ENCODE measurements at places on chromosomes 6 and 20.

- no peak for DNase-seq
Measured at GRCh38 chr6:124260337-124260736, 456.7 kb downstream of the NKAIN2 start.

DNA sequence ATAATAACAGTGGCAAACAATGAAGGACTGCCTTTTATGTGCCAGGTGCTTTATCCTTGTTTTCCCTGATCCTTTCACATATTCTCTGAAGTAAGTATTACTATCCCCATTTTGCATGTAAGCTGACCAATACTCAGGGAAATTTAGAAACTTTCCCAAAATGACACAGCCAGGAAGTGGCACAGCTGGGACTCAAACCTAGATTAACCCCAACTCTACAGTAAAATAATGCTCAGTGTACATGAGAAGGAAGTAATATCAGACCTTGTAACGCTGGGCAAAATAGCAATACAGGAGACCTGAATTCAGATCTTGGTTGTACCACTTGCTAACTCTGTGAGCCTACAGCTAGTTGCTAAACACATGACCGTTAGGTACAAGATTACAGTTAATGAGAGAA lies 26.8 kb upstream of the NRSN1 start:
- DNase-seq = no peak

DNA sequence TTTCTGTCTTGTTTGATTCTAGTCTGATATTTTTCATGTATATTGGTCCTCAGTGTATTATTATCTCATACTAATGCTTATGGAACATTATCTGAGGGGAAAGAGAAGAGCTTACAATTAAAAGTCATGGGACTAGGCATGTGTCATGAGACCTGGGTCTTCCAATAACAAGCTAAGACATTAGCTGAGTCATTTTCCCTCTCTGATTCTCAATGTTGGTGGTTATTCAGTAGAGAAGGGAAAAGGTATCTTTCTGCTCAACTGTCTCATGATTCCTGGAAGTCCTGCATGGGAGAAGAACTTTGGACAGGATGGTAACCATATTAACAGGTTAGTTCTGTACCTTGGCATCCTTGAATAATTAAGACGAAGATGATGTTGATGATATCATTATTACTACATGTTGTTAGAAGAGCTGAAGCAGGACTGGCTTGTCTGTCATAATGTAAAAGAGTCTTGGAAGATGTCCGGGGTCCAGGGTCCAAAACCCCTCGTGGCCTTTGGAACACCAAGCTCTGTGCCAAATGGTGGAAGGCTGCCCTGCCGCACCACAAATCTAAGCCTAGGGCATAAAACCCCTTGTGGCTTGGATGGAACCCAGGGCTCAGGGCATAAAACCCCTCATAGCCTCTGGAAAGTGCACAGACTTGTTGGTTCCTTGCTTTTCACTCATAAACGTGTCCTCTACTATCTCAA lies 19.1 kb downstream of the TRIM38 start:
- no peak for DNase-seq

DNA sequence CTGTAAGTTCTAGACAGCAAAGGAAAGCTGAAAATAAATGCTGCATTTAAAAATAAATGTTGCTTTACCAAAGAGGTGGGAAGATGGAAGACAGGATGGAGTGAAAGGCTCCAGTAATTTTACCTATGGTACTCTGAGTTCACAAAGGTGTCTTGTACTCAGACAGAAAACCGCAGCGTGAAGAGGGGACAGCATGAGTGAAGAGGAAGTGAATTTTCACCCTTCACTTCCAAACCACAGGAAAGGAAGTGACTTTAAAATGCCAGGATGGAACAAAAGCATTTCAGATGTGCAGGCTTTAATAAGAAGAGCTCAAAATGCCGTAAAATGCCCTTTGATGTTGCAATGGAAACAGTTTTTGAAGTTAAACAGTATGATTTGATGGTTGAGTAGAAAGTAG lies 91.2 kb upstream of the TINAG start:
- DNase-seq = no peak

GRCh38 chr6:105321207-105321606 lies 81.7 kb downstream of the PREP start:
- DNase-seq = no peak

- DNase-seq = no peak
Measured at GRCh38 chr6:84269947-84270733, 42.7 kb upstream of the CEP162 start.

DNA sequence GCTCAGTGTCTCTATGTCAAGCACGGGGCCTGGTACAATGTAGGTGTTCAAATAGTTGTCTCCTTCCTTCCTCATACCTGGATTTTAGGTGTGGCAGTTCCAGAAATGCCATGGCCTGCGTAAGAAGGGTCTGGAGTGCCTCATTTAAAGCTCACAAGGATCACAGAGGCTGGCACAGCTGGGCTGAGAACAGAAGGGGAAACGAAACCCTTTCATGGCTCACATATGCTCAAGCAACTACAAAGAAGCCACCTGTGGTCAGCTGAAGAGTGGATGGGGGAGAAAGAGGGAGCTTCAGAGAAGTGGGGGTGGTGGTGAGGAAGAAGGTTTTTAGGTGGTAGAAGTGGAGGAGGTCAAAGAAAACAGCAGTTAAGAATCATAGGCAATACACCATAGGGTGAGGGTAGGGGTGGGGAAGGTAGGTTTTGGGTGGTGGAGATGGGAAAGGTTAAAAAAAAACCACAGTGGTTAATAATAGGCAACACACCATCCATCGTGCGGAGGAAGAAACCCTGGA lies 17.0 kb upstream of the TOP1 start:
- no peak for DNase-seq

DNA sequence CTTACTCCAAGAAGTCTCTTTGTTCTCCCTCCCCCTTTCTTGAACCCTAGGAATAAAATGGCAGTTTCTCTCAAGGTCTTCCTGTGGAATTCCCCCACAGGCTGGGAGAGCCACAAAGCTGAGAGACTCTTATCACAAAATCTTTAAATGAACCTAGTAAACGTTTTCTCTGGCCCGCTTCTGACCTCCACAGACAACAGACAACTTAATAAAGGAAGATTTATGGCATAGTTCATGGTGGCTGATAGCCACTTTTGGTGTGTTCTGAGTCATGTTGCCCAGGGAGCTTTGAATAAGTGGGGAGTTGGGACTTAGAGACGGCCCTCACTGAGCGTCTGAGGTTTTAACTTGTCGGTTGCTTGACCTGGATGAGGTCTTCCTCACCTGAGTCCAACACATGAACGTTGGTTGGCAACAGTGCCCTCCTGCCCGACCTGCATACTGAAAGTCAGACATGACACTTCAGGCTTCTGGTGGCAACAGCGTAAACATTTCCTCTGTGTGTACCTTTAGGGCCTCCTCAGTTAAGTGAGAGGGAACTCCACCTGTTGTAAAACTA lies 124.1 kb downstream of the FOXO3 start:
- DNase-seq = no peak

DNA sequence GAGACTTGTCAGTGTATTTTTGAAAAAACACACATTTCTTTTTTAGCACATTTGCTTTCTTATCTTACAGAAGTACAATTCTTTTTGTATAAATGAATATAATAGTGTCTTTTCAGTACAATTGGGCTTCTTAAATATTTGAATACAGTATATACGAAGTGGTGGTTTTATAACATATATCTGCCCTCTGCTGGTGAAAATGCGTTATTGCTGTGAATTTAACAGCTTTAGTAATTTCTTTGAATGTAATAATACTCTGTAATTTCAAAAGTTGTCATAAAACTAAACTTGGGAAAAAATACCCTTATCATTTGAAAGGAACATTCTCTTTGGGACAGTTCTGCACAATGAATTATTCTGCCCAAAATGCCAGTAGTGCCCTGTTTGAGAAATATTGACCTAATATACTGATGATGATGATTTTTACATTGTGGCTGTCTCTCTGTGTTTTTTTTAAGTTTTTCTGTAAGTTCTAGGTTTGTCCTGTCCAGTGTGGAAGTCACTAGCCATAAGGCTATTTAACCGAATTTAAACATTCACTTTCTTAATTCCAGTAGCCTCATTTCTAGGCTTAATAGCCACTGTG lies 19.0 kb downstream of the SMAP1 start:
- no peak for DNase-seq

- no peak for DNase-seq
Measured at GRCh38 chr6:166314454-166314853, 6.3 kb upstream of the PRR18 start.

DNA sequence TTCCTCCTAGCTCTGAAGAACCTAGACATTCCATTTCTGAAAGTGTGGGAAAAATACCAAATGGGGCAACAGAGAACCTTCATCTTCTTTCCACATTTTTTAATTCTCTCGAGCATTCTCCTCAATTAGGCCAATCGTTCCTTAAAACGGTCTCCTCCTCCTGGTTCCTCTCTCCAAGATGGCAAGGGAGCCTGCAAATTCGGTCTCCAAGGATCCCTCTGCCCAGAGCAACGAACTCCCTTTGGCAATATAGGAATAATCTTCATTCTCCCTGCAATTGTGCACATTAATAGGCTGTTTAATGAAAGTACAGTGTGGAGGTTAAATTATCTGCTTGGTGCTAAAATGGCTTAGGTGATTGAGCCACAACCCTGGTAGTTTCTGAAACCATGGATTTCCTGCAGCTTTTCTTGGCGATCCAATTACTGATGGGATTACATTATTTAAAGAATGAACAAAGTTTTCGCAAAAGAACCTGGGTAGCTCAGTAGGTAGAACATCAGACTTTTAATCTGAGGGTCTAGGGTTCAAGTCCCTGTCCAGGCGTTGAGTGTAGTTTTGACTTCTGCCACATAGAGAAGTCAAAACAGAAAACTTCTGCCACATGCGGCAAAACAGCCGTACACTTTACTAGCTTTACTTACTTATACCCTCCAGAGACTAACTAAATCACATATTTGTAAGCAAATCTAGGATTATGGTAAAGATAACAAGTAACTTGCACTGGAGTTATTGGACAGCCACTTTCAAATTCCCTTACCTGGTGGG lies 102.9 kb upstream of the ZNF184 start:
- DNase-seq = no peak

DNA sequence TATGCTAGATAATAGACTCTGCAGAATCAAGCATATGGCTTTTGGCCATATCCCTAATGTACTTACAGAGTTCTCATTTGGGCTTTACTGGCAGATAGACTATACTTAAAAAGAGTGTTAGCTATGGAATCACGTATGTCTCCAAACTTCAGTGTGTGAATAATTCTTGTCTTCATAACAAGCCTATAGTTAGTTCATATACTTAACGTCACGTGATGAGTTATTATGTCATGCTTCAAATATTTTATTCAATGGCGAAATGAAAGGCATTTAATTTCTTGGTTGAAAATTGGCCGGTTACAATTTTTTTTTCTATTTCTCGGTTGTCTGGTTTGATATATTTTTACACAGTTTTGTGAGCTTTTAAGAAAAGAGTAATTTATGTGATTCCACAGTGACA lies 62.7 kb downstream of the MEI4 start:
- no peak for DNase-seq

DNA sequence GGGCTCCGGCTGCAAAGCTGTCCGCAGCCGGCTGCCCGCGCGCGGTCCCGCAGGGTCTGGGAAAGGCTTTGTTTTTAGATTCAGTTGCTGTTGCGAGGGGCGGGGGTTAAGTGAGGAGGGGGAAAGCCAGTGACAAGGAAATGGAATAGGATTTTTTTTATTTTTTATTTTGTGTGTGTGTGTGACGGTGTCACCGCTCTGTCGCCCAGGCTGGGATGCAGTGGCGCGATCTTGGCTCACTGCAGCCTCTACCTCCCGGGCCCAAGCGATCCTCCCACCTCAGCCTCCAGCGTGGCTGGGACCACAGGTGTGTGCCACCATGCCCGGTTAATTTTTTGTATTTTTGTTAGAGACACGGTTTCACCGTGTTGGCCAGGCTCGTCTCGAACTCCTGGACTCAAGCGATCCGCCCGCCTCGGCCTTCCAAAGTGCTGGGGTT lies 615 bp upstream of the UBE2J1 start:
- DNase-seq = peak; percentile 16

GRCh38 chr6:156517088-156517487 lies 260.1 kb upstream of the ARID1B start:
- DNase-seq = no peak

DNA sequence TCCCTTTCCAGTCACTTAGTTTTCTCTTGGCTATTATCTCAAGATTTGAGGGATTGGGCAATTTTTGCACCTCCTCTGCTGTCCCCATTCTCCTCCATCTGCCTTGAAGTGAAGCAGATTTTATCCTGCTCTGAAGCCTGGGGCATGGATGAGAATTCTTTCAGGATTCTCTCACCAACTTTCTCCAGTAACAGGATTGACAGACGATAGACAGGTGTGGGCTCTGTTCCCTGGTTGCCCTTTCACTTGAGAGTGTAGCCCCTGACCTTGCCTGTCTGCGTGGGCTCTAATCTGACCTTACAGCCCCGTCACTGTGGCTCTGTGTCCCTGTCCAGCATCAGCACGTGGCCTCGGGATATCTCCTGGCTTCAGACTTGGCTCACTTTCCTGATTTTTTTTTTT lies 27.1 kb downstream of the CDYL start:
- no peak for DNase-seq

GRCh38 chr6:71090217-71090616 lies 133.4 kb upstream of the B3GAT2 start:
- DNase-seq = no peak

DNA sequence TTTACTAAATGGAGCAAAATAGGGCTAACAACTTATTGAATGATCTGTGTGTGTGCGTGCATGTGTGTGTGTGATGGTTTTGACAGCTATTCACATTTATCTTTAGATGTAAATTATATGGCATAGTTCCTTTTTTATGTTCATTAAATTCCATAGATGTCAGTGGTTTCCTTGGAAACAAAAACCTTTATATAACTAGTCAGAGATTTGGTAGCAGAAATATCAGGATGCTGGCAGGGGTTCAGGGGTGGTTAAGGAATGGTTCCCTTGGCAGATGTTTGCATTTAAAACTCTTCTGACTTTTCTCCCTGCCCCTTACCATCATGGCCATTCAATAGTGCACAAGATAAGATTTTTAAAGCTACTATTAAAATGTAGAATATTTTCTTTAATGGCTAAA lies 256.6 kb downstream of the PLCB1 start:
- no peak for DNase-seq

- no peak for DNase-seq
Measured at GRCh38 chr6:106972500-106972899, 2.0 kb downstream of the CD24 start.

- no peak for DNase-seq
Measured at GRCh38 chr20:61748376-61748775, 317.3 kb downstream of the TAF4 start.

DNA sequence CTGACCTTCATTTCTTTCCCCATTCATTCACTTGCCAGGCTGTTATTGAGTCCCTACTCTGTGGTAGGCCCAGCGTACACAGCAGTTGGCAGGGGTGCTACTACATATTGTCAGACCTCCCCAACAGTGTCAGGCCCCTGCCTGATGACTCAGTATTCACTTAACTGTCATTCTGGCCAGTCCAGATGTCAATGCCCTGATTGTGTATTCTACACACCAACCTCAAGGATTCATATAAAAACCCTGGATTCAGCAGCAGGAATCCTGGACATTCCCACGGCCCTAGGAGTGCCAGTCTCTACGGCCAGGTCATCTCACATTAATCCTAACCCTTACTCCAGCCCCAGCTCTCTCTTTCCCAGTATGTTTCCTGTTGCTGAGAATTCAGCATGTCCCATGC lies 151.5 kb downstream of the TASP1 start:
- no peak for DNase-seq

GRCh38 chr20:58938541-58938940 lies 42.5 kb upstream of the NELFCD start:
- no peak for DNase-seq

- no peak for DNase-seq
Measured at GRCh38 chr6:144066741-144067484, 28.5 kb downstream of the SF3B5 start.

Data from stimulated activated CD4-positive, alpha-beta T cell treated with anti-CD3 and anti-CD28 coated beads, TNF-alpha, amount 100 ng/mL, for 48 hours (primary cell).